Immature natural killer cell (primary cell): ENCODE measurements at places on chromosomes 7 and 10.
A peak's percentile ranks its signal among the peaks of the same experiment; 100 is the strongest.

- H3K27me3 ChIP-seq, result peaks cover 18% of the 10 kb centered on the region
- DNase-seq, result no peak
- peaks cover 95% of the 10 kb centered on the region for H3K4me1 ChIP-seq
- peak overlapping the region; percentile 87 for H3K27ac ChIP-seq
Observed at GRCh38 chr7:130940907-130941306, 206.9 kb upstream of the KLF14 start.

DNA sequence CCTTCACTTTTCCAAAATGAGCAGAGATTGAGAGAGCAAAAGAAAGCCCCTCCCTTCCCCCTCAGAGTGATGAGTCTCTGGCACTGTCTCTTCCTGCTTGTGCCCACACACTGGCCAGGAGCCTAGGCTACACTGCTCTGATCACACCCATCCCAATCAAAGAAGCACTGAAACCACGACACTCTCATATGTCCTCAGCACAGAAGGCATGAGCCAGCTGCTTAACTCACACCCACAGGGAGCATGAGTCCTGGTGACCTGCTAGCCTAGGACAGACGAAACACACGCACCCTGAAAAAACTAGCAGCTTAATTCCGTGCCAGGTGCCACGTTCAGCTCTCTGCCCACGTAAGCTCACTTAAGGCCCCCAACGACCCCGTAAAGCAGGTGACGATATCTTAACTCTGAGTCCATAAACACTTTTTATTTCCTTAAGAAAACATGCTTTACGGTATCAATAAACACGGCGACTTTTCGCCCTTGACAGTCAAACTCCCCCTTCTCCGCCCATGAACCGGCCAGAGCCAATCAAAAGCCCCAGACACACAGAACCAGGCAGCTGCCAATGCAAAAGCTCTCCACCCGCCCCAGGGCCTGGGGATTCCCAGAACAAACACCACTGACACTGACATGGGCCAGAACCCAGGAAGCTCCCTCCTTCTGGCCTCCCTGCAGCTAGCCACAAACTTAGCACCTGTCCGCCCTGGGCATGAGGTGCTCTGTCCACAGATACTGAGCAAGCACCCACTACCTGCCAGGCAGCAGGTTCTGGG lies 69.0 kb downstream of the TNRC18 start:
- peak overlapping the region; percentile 72 for H3K4me3 ChIP-seq
- H3K27ac ChIP-seq, result peak overlapping the region; percentile 95
- H3K4me1 ChIP-seq, result peaks cover 72% of the 10 kb centered on the region
- peak; percentile 62 for DNase-seq
- H3K36me3 ChIP-seq, result peaks cover 48% of the 10 kb centered on the region
- H3K27me3 ChIP-seq, result peaks cover 12% of the 10 kb centered on the region

DNA sequence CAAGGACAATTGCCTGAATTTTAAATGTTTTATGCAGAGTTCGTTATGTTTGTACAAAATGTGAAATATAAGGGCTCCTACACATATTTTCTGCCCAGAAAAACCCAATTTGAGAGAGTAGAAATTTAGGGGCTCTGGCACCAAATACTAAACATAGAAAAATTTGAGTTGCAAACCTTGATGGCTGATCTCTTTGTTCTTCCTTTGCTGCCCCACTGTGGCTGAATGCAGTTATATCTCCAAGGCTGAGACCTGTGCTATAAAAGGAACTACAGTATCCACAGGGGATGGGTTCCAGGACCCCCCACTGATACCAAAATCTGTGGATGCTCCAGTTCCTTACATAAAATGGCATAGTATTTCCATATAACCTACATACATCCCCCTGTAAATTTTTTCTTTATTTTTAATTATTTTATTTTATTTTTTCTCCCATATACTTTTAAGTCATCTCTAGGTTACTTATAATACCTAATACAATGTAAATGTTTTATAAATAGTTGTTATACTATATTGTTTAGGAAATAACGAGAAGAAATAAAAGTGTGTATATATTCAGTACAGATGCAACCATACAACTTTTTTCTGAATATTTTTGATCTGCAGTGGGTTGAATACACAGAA lies 22.5 kb downstream of the CFAP43 start:
- peaks cover 6% of the 10 kb centered on the region for H3K27me3 ChIP-seq
- H3K4me3 ChIP-seq, result no peak overlapping the region
- peak; percentile 26 for DNase-seq
- no peaks in the 10 kb centered on the region for H3K36me3 ChIP-seq
- no peaks in the 10 kb centered on the region for H3K4me1 ChIP-seq

DNA sequence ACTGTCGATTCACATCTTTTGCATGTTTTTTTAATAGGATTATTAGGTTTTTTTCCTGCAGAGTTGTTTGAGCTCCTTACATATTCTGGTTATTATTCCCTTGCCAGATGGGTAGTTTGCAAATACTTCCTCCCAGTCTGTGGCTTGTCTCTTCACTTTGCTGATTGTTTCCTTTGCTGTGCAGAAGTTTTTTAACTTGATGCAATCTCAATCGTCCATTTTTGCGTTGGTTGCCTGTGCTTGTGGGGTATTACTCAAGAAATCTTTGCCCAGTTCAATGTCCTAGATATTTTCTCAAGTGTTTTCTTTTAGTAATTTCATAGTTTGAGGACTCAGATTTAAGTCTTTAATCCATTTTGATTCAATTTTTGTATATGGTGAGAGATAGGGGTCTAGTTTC lies 95.4 kb downstream of the TBXAS1 start:
- peaks cover 8% of the 10 kb centered on the region for H3K36me3 ChIP-seq
- no peak overlapping the region for H3K27ac ChIP-seq
- H3K4me1 ChIP-seq, result peaks cover 42% of the 10 kb centered on the region
- DNase-seq, result no peak
- H3K4me3 ChIP-seq, result no peak overlapping the region
